Tongue (tissue), 3 donors: ENCODE measurements at places on chromosomes 11 and 22.

- DNase-seq = no peak
Observed at GRCh38 chr11:124740277-124740882, 638 bp downstream of the NRGN start.

GRCh38 chr11:66495401-66495854, 15.0 kb upstream of the BBS1 start:
- no peak for DNase-seq

- DNase-seq = no peak
Observed at GRCh38 chr11:128398517-128399250, 188.7 kb downstream of the ETS1 start.

DNA sequence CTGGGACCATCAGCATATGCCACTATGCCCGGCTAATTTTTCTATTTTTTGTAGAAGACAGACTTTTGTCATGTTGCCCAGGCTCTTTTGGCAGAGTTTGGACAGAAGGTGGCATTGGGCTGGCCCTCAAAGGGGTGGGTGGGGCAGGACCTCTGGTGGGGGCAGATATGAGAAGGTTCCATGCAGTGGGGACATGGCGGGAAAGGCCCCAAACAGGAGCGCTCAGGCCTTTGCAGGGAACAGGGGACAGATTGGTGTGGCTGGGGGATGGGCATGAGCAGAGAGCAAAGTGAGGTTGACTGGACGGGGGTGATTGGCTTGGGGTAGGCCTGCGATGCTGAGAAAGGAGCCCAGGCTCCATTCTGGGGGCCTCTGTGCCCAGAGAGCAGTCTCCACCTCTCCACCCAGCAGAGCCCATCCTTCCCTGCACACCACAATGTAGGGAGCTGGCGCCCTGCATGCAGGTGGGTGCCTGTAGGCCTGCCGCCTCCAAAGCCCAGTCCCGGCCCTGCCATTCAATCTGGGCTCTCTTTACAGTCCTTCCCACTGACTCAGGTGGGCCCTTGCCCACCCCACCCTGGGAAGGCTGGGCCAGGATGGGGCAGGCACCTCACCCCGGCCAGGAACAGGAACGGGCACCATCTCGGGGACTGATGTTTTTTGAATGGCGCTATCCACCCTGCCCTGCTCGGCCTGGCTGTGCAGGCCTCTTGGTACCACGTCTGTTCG, 98.7 kb downstream of the MORC2 start:
- no peak for DNase-seq

- DNase-seq = no peak
Observed at GRCh38 chr22:45852826-45853225, 124.1 kb downstream of the WNT7B start.

- no peak for DNase-seq
Observed at GRCh38 chr11:126345759-126346585, 9.5 kb upstream of the ST3GAL4 start.

- no peak for DNase-seq
Observed at GRCh38 chr11:31798554-31799434, 12.3 kb downstream of the PAX6 start.

GRCh38 chr11:115083144-115083806, 404.9 kb downstream of the NXPE2 start:
- DNase-seq = no peak

GRCh38 chr11:57641011-57641807, 8.5 kb downstream of the YPEL4 start:
- DNase-seq = peak; percentile 69

GRCh38 chr11:44351898-44352498, 42.1 kb upstream of the ALX4 start:
- DNase-seq = no peak

GRCh38 chr22:37623075-37624016, 14.7 kb downstream of the GGA1 start:
- peak; percentile 86 for DNase-seq

DNA sequence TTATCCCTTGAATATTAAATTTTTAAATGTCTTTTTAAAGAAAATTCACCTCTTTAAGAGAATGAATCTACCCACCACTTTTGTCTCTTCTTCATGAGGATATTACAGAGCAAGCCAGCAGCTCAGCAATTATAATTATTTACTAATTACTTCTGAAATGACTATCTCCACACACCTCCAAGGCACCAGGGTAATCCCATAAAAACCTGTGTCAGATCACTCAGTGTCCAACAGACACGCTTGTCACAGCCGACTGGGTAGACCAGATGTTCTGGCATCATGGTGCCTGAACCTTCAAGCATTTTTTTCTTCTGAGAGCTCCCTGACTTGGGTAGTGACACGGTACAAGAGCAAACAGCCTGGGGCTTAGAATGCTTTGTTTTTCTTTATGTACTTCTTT, 61.4 kb downstream of the EFCAB6 start:
- peak; percentile 20 for DNase-seq

DNA sequence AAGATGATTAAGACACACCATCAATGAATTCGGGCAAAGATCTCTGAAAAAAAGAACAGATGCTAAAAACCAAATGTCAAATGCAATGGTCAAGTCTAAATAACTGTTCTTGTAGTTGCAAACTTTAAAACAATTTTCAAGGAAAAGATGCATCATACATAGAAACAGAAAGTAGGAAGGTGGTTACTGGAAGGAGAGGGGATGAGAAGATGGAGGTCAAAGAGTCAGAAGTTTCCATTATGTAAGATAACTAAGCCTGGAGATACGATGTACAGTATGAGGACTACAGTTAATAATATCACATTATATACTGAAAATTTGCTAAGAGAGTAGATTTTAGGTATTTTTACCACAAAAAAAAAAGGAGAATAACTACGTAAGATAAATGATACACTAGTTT, 27.1 kb downstream of the CWF19L2 start:
- DNase-seq = no peak

DNA sequence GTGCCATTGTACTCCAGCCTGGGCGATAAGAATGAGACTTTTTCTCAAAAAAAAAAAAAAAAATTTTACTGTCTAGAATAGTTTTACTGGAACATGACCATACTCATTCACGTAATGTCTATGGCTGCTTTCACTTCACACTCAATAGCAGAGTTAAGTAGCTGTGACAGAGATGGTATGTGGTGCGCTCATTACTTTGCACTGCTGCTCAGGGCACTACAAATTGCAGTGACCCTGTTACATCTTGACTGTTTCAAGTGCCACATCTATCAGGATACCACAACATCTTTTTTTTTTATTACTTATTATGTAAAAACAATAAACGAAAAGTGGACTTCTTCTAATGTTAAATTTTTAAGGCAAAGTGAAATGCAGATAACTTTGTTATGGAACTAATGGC, 110.3 kb downstream of the ARHGAP20 start:
- DNase-seq = peak; percentile 23

DNA sequence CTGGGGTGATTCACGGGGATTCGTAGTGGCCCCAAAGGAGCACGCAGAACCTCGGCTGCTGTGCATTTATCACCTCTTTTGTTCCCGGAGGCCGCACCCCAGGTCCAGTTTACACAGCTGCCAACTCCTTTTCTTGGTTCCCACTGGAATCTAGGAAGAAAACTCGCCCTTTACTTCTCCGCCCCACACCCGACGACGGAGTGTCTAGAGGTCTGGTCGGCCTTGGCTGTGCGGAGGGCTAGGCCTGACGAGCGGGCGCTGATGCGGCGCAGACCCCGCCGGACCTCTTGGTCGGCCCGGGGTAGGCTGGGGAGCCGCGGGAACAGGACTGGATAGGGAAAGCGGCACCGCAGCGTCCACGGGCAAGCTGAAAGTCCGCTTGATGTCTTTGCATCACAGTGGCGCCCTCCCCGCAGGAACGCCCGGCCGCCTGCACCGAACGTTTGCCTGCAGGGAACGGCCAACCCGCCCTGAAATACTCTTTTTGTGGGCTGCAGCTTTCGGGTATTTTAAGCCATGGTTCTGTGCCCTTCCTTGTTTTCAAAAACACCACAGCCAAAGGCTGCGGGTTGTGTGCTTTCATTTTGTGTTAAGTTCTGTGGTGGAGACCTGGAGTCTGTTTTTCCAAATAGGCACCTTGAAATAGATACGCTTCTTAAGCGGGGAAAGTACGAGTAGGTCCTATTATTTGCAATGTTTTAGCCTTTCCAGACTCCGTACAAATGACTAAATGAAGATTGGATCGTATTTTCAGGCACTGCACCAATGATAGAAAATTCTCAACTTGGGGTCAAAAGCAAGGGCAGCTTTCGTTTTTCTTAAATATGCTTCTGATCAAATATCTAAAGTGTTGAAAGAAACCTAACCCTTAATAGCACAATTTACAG, 829 bp upstream of the ZBED5 start:
- no peak for DNase-seq

GRCh38 chr11:15617126-15617525, 502.4 kb downstream of the INSC start:
- DNase-seq = no peak

- DNase-seq = peak; percentile 66
Observed at GRCh38 chr11:131889146-131889577, 518.7 kb downstream of the NTM start.

DNA sequence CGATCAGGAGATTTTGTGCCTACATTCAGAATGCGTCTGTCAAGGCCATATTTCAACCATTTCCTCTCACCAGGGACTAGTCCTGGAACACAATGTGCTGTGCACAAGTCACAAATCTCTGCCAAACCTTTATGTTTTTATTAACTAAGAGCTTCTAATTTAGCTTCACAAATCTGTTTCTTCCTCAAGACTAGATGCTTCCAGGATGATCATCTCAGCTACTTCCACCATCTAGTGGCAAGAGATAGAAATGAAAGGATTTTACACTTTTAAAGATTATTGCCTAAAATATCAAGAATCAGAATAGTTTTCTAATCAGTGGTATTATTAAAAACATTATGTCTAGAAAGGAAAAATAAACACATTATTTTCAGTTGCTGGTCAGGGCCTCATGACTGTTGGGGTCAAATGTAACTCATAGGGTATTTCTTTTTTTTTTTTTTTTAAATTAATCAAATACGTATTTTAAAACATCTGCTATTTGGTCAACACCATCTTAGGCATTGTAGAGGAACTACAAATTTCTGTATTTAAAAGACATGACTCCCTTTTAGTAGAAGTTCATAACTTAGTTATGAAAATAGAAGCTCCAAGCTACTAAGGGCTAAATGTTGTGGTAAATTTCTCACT, 1102.6 kb downstream of the DLG2 start:
- DNase-seq = peak; percentile 51

DNA sequence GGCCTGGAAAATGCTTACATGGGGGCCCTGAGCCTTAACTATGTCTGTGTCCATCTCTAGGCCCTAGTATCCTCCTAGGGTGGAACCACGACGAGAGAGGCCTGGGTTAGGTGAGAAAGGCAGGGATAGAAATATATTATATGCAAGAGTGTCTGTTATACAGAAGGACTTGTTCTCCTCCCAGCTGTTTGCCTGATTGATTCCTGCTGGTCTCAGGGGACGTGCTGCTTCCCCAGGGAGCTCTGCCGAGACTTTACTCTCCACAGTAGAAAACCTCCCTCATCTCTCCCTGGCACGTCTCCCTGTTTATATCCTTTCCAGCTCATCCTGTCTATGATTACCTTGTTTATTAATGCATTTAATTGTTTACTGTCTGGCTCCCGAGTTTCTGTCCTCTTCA, 132.6 kb downstream of the MIAT start:
- no peak for DNase-seq

DNA sequence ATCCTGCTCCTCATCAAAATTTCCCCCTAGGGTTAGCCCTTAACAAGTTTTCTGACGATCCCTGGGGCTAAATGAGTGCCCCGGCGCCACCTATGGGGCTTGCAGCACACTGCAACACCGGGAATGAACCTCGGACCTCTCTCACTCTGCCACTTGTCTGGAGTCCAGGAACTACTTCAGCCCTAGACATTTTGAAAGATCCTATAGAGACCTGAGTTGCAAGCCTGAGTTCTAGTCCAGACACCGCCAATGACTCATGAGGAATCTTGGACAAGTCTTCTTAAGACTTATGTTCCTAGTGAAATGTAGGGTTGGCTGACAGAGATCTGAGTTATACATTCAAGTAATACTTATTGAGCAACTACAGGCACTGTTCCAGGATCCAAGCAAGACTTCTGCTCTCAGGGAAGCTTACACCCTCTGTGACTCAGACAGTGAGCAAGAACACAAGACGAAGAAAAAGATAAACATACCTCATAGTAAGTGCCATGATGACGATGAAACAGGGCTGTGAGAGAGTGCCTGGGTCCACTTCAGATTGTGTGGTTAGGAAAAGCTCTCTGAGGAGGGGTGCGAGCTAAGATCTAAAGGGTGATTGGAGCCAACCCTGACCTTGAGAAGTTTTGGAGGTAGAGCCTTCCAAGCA, 10.2 kb upstream of the STK33 start:
- DNase-seq = peak; percentile 32

DNA sequence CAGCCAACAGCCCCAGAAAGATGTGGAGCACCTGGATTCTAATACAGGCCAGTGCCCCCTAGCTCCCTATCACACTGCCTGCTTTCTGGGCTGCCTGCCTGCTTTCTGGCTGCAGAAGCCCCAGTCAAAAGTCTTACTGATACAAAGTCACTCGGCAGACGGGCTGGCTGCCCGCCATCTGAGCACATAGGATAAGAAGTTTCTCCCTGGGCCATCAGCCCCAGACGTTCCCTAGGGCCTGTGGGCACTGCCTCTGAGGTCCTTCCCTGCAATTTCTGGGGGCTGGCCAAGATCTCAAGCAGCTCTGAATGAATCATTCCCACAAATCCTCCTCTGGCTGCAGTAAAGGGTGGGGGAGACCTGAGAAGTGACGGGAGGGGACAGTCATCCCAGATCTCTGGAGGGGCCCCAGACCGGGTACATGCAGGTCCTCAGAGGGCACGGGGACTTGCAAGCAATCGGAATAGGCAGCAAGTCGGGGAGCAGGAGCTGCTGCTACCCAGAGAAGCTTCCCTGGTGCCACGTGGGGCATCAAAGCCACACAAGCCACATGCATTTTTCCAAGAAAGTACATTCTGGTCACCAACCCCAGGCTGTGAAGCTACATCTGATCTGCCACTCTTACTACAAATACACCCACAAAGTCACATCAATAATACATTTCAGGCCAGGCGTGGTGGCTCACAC, 4.7 kb downstream of the TPST2 start:
- peak; percentile 35 for DNase-seq

- no peak for DNase-seq
Observed at GRCh38 chr11:17572791-17573460, 25.9 kb downstream of the OTOG start.

DNA sequence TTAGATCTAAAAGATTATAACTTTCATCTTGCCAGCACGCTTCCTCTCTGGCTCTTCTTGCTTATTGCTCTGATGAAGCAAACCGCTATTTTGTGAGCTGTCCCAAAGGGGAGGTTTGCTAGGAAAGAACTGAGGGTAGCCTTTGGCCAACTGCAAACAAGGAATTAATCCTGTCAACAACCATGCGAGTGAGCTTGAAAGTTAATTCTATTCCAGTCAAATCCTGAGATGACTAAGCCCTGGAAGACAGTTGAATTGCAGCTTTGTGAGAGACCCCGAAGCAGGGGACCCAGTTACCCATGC, 10.3 kb upstream of the RNF141 start:
- DNase-seq = no peak

DNA sequence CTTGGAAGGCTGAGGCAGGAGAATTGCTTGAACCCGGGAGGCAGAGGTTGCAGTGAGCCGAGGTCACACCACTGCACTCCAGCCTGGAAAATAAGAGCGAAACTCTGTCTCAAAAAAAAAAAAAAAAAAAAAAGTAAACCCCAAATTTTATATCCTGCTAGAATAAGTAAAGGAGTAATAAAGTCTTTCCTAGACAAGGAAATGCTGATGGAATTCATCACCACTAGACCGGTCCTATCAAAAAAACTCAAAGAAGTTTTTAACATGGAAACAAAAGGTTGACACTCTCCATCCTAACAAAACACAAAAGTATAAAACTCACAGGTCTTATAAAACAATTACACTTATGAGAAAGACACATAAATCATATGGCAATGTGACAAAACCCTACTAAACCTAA, 213.9 kb downstream of the SBF2 start:
- no peak for DNase-seq
